ENCODE measurements at places on chromosomes 4 and X.

DNA sequence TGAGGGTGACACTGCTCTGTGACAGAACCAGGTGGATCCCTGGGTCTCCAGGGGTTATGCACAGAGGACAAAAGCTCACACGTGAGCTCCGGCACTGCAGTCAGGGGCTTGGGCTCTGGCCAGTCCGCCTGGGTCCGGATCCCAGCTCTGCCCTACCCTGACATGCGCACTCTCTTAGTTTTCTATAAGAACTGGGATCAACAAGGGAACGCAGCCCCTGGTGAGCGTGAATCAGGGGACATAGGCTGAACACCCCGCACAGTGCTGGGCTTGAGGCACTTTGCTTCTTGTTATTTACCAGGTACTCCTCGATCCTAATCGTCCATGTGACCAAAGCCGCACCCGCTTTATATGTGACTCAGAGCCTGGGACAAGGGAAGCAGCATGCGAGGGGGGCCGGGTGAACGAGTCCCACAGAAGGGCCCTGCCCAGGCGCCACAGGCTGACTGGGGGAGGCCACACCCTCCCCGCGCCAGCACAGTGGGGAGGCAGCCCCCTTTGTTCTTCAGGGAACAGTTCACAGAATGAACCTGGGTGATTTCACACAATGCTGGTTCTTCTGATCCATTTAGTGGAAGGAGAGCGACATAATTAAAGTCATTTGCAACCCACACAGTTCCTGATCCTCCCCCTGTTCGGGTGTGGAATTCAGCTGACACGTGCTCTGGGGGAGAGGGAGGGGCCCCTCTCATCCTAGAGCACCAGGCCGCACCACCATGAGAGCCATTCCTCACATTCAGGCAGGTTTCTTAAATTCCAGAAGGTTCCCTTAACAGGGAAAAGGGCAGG is 55.5 kb downstream of the WFS1 start:
- DNase-seq: no peak

DNA sequence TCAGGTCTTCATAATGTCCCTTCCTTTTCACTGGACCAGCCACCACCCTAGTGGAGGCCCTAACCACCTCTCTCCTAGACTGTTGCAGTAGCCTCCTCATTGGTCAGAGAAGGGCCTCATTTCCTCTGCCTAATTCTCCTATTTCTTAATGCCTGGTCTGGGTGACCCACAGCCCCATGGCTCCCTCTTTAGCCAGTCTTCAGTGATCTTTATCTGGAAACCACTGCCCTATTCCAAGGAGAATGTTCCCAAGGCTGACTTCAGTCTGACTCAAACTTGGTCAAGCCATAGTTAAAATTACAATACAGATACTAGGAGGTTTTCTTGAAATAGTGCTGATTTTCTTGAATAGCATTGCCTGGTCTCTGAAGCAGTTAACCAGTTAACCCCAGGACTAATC is 53.6 kb upstream of the PRPS1 start:
- no peak for DNase-seq

DNA sequence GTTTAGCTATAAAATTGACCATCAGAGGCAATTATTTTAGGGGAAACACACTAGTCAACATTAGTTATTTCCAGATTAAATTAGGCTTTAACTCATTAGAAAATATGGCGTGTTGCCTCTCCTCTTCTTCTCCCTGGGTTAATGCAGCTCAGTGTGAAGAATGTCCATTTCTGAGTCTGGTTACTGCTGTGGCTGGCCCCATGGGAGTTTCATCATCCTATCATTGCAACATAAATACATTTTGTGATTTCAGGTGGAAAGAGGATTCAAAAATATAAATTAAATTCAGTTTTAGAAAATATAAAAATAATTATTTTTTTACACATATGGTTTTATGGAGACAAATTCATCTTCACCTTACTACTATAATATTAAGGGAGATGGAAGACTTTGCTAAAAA is 288.5 kb upstream of the ARSJ start:
- no peak for DNase-seq

- no peak for DNase-seq
Measured at GRCh38 chrX:130830599-130831346, 72.2 kb downstream of the ENOX2 start.

GRCh38 chrX:35104626-35105025 is 162.0 kb downstream of the FAM47B start:
- no peak for DNase-seq

GRCh38 chrX:115616943-115617563 is 56.1 kb downstream of the PLS3 start:
- DNase-seq: no peak
